ENCODE measurements at places on chromosomes 6 and 20. TPM values are rescaled to one million over a fixed set of nuclear protein-coding genes. Genes with fewer than 3 reads are reported as not detected.

The CASS4 gene
- total RNA-seq = 0.42 TPM

The ULBP2 gene
- total RNA-seq = not detected

The ESR1 gene
- total RNA-seq = 5.9 TPM

The C6orf58 gene
- total RNA-seq = not detected

The KCNK16 gene
- not detected for total RNA-seq

The FRK gene
- 0.07 TPM for total RNA-seq

The SNAP91 gene
- not detected for total RNA-seq

The DYNLT2 gene
- total RNA-seq = 7.2 TPM

The GINS1 gene
- total RNA-seq = 3.6 TPM

Data from B cell (primary cell).